Tongue (tissue), 3 donors: ENCODE measurements at places on chromosomes 3 and 15. TPM values are rescaled to one million over a fixed set of nuclear protein-coding genes. Genes with fewer than 3 reads are reported as not detected.

Gene RHO
- not detected for total RNA-seq

Gene CELF6
- 1.3 TPM for total RNA-seq

Gene C3orf70
- 6.2 TPM for total RNA-seq

Gene ZIC4
- 1.0 TPM for total RNA-seq

Gene ST8SIA2
- total RNA-seq, result 12.7 TPM

Gene GNAT1
- not detected for total RNA-seq

Gene GOLGA6D
- total RNA-seq, result not detected

Gene LRRC3B
- 6.3 TPM for total RNA-seq

DNA sequence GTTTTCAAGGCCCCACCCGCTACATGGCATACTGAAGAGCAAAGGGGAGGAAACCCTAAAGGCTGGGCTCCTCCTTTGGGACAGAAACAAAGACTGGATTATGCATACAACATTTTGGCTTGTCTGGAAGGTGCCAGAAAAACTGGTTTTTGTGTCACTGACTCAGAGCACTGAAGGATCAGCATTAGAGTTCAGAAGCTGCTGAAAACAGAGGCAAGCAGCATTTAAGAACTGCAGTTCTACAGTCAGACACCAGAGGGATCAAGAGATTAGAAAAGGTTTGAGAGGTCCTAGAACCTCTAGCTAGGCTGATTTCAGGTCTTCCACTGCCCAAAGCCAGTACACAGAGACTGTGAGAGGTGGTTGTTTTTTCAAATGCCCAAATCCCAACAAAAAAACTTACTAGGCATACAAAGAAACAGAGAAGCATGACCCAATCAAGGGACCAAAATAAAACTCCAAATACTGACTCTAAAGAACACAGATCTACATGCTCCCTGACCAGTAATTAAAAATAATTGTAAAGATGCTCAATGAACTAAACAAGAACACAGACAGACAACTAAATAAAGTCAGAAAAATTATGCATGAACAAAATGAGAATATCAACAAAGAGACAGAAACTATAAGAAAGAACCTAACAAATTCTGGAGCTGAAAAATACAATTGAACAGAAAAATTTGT lies 91.2 kb downstream of the SENP2 start:
- peak; percentile 83 for DNase-seq

DNA sequence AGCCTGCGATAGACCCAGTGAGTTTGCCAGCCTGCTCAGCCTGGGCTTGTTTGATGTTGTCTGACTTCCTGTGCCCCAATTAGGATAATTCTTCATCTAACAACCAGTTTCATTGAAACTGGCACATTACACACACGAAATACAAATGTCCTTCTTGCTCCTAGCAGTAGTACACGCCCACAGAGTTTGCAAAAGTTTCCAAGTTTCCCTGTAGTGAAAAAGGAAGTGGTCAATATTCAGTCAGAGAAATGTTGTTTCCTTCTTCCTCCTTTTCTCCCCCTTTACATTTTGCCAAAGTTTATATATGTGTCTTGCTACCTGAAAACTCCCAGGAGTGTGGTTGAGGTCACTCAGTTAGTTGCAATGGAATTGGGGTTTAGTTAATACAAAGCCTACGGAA lies 58.4 kb upstream of the LRTM1 start:
- no peak for DNase-seq

DNA sequence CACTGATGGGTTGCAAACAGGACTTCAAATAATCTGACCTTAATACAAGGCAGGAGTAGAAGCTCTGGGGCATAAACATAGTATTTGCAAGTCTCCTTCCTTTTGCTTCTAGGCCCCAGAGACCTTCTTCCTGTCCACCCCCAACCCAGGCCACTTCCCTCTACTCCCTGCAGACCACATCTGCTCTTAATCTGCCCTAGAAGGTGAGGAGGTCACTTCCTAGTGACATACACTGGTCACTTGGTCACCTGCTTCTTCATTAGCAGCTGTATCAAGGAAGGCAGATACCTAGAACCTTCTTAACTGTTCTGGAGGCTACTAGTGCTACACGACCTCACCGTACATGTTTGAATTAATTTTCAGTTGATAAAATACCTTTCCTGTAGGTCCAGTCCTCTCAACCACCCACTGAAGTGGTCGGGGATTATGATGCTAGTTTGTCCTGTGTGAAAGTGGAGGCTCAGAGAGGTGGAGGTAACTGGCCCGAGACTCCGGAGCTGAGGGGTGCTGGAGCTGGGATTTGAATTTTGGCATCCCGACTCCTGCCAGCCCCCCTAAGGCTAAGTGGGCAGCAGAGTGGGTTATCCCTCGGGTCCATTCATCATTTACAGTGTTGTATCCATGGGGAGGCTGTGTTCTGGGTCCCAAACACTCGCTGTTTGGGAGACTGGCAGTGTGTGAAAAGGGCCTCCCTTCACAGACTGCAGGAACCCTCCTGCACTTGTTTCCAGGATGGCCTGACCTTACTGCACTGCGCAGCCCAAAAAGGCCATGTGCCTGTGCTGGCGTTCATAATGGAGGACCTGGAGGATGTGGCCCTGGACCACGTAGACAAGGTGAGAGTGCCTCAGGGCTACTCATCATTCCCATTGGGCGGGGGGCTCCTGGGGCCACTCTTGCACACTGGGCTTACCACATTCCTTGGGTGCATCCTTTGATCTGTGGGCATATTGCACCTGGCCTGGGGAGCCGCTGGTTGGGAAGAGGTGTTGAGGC lies 13.9 kb downstream of the ANKDD1A start:
- no peak for DNase-seq

GRCh38 chr3:197337656-197338055 lies 39.2 kb upstream of the DLG1 start:
- no peak for DNase-seq

DNA sequence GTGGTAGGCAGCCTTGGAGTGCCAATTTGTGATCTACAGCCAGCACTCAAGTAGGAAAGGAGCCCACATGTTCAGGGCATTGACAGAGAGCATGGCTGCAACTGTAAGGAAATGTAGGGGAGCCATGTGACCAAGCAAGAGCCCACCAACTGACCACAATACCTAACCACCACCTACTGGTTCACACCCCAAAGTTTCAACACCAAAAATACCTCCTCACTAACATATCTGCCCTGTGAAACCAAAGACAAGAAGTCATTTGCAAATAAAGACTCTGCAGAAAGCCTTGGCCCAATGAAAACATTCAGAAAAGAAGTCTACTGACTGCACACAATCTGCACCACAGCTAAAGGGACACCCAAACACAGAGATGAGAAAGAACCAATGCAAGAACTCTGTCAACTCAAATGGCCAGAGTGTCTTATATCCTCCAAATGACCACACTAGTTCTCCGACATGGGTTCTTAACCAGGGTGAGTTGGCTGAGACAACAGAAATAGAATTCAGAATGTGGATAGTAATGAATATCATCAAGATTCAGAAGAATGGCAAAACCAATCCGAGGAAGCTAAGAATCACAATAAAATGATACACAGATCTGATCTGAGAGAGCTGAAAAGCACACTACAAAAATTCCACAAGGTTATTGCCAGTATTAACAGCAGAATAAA lies 40.6 kb downstream of the SLC9C1 start:
- no peak for DNase-seq

DNA sequence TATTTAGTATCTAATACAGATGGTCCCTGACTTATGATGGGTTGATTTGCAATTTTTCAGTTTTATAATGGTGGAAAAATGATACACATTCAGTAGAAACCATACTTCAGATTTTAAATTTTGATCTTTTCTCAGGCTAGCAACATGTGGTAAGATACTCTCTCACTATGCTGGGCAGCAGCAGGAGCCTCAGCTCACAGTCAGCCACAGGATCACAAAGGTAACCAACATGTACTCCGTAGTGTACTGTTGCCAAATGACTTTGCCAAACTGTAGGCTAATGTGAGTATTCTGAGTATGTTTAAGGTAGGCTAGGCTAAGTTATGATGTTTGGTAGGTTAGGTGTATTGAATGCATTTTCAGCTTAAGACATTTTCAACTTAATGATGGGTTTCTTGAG lies 498.6 kb upstream of the DPPA4 start:
- no peak for DNase-seq

DNA sequence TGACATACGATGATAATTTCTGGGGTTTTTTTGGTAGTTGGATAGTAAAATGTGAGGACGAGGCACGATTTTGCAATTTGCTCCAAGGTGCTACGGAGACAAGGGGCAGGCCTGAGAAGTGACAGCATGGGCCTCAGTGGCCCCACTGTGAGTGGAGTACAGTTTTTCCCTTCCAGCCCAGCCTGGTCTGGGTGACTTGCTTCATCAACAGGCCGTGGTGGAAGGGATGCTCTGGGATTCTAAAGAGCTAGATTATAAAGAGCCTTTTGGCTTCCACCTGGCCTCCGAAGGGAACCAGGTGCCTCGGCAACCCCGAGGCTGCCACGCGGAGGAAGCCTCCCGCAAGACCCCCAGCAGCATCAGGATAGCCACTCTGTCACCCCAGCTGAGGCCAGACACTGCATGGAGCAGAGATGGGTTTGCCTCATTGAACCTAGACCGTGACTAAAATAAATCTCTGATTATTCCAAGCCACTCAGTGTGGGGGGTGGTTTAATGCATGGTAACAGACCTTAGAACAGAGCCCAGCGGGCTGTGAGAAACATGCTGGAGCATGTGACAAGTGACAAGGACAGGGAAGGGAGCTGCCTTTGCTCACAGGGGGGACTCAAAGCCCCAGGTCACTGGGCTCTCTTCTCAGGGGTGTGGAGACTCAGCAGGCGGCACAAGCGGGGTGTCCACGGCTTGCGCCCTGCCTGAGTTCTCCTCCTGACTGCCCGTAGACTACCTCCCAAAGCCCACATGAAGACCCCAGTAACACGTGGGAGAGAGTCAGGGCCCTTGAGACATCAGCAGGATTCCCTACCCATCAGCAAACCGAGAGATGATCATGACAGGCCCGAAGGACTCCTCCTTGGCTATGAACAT lies 22.6 kb upstream of the SLC41A3 start:
- DNase-seq, result no peak

DNA sequence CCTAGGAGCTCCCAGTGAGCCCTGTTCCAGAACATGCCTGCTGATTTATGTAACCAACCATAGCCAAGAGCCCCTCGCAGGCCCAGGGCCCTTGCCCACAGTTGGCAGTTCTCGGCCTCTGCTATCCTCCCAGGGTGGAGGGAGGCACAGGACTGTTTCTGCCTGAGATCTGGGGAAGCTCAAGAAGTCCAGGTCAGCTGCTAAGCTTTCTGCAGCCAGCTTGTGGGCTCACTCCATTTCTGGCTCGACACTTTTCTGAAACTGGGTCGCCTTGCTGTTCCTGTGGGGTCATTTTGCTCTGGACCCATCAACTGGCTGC lies 72.5 kb upstream of the HERC1 start:
- no peak for DNase-seq

GRCh38 chr3:72789786-72790185 lies 58.5 kb downstream of the SHQ1 start:
- DNase-seq, result no peak

GRCh38 chr3:107884719-107885460 lies 205.9 kb downstream of the CD47 start:
- DNase-seq, result peak; percentile 6

DNA sequence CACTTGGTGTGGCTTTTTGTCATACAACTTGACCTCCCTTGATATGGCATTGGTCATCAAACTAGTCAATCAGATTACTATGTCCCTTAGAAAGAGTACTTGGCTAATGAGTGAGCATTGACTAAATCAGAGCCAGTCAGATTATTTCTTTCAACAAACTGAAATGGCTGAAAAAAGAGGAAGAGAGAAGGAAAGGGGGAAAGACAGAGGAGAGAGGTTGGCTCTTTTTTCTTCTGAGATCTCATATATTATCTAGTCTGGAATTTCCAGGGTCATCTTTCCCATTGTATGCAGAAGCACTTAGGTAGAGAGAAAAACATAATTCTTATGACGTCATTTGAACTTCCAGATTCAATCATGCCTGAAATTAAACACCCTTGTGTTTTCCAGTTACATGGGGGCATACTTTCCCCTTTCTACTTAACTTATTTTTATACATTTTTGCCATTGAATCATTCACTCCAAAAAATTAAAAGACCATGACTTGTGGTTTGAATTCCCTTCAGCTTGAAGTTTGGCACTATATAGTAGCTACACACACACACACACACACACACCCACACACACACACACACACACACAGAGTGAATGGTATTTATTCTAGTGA lies 387.8 kb downstream of the LSAMP start:
- DNase-seq, result no peak

DNA sequence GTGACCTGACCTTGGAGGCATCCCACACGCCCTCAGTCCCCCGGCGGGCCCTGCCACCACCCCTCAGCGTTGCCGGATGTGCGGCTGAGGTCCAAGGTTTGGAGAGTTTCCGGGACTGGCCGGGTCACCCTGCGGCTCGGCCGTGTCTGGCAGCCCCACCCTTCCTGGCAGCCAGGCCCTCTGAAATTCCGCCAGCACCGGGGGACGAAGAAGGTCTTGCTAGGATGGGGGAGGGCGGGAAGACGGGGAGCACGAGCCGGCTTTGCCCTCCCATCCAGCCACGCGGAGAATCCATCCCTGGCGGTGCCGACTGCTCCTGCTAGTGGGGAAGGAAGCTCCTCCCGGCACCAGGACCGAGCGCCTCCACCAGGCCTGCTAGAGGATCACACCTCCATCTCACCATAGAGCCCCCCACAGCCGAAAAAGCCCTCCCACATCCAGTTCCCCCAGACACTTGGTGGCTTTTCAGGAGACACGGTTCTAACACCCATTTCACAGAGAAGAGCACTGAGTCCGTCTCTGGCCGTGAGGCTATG lies 81.5 kb downstream of the CPN2 start:
- peak; percentile 67 for DNase-seq

GRCh38 chr3:152160350-152161011 lies 108.2 kb upstream of the MBNL1 start:
- DNase-seq, result no peak

DNA sequence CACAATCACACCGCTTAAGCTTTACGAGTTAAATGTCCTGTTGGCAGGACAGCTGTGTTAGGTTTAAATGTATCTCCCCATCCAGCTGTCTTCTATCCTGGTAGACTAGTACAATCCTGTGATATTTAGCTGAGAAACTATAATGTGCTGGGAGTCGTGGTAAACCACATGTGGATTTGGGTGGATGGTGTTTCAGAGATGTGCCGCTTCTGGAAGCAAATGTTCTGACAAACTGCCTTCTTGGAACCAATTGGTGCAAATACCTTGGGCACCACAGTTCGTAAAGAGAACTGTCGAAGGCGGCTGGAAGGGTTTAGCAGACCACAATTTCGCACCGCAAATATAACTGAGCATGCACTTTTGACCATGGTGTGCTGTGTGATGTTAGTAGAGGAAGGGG lies 15.0 kb downstream of the SCG5 start:
- DNase-seq, result no peak

DNA sequence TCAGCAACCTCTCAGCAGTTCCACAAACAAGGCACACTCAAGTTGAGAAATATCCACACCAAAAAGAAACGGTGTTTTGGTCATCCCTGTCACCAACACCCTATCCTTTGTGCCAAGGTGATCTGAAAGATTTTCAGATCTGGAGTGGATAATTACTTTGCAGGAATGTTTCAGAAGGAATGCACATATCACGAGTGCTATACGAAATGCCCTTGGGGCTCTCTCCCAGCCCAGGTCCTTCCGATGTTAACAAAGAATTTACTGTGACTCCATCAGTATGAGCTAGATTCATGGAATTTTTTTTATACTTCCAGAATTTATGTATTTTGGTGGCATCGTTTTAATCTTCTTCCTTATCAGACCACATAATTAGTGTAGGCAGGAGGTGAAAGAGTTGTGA lies 105.0 kb downstream of the GRM7 start:
- no peak for DNase-seq
